ENCODE measurements at places on chromosomes 2 and 18.

DNA sequence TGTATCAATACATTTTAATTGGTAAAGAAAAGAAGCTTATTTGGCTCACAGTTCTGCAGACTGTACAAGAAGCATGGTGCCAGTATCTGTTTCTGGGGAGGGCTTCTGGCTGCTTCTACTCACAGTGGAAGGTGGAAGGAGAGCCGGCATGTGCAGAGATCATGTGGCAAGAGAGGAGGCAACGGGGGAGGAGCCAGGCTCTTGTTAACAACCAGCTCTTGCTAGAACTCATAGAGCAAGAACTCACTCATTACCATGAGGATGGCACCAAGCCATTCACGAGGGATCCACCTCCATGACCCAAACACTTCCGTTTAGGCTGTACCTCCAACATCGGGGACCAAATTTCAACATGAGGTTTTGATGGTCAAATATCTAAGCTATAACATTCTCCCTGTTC lies 7.5 kb downstream of the PARD6G start:
- no peak for DNase-seq

DNA sequence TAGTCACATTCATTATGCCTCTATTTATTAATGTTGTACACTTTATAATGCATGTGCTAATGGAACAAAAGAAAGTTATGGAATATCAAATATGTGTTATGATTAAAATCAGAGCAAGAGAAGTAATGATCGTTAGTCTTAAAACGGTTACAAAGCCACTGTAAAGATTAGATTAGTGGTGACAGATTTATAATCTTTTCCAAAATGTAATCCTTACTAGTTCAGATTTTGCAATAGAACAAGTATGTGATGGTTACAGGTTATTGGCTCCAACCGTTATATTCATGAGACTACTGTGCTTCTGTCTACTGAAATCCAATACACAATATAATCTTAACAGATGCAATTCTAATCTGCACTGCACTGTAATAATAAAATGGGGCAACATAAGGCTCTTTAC lies 180.6 kb downstream of the ZNF521 start:
- no peak for DNase-seq

DNA sequence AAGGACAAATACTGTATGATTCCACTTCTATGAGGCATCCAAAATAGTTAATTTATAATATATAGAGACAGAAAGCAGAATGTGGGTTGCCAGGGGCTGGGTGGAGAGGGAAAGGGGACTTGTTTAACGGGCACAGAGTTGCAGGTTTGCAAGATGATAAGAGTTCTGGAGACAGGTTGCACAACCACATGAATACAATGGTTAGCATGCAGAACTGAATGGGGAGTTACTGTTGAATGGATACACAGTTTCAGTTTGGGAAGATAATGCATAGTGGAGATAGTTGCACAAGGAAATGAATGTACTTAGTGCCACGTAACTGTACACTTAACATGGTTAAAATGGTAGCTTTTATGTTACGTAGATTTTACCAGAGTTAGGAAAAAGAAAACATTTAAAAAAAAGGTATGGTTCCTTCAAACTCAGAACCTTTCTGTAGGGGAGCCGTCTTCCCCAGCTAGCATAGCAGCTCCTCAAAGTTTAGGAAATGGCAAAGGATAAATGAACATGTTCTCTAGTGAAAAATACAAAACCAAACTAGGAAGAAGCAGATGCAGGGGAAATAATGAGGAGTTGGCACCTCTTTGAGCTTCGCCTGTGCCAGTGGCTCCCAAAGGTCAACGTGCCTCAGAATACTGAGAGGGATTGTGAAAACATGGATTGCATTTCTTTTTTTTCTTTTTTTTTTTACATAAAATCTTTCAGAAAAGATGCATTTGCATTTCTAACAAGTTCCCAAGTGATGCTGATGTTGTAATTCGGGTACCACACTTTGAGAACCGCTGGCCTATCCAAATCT lies 95.2 kb downstream of the ZCCHC2 start:
- DNase-seq, result no peak

- no peak for DNase-seq
Observed at GRCh38 chr2:25369876-25370275, 28.2 kb upstream of the DNMT3A start.

GRCh38 chr18:5772306-5773105 lies 122.8 kb downstream of the TMEM200C start:
- no peak for DNase-seq

GRCh38 chr2:45205985-45206384 lies 196.7 kb upstream of the SIX2 start:
- DNase-seq, result no peak

- DNase-seq, result peak; percentile 4
Observed at GRCh38 chr2:63888490-63889402, 47.0 kb downstream of the UGP2 start.

GRCh38 chr2:43478412-43479086 lies 117.3 kb downstream of the THADA start:
- DNase-seq, result peak; percentile 84

- no peak for DNase-seq
Observed at GRCh38 chr2:105950521-105951383, 206.0 kb downstream of the NCK2 start.

DNA sequence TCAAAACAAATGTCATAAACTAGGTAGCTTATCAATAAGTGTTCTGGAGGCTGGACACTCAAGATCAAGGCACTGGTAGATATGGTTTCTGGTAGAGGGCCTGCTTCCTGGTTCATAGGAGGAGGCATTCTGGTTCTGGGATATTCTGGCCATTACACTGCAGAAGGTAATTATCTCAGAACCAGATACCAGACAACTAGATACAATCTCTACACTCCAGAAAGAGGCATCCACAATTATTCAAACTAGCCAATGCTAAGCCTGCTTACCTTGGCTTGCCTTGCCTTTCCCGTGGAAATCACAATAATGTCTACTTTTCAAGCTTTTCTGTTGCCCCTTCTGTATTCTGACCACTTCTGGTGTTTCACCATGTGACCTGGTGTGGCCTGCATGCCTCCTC lies 785.2 kb upstream of the GYPC start:
- no peak for DNase-seq

GRCh38 chr2:10518470-10519393 lies 70.6 kb upstream of the ODC1 start:
- DNase-seq, result no peak

DNA sequence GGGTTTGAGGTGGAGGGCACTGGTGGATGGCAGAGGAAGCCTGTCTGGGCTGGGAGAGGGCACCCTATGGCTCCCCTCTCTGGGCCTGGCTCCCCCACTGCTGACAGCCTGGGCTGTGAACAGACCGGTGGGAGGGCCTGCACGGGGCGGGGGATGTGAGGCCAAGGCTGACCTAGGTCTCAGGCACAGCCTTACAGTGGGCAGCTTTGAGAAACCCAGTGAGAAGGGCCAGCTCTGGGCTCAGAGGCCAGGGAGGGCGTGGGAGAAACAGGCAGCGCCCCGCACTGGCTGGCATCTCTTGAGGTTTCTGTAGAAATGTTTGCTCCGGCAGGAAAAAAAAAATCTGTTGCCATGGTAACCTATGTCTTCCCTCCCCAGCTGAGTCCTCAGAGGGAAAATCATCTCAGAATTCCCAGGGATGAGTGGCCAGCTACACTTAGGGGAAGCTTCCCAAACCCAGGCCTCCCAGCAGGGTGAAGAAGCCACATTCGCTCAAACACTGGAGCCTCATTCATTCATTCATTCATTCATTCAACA lies 71.7 kb upstream of the TAF1B start:
- DNase-seq, result no peak

DNA sequence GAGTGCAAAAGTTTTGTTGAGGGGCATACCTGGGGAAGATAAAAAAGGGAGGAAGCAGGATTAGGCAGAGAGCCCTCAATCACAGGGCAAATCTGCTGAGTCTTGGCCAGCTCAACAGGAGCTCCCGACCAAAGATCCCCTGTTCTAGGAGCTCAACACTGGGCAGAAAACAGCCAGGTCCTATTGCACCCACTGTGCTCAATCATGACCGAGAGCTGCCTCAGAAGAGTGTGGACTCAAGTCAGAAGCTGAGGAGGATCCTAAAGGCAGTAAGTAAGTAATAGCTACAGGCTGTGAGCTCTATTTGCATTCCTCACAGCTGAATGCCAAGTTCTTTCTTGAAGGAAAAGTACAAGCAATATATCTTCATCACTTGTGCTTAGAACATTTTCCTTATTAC lies 334.4 kb upstream of the NRP2 start:
- DNase-seq, result peak; percentile 26

DNA sequence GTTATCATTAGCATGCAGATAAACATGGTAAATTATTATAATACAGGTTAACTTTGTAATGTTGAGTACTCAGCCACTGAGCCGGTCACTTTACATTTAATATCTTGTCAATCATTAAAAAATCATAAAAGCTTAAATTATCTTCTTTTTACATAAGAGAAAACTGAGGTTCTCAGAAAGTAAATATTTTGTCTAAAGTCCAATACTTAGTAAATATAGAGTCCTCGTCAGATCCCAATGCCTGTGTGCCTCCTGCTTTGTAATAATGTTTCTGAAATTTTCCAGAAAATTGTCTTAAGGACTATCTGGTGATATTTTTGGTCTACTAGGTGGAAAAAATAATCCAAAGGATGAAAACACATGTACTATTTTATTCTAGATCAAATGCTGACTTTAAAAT lies 116.3 kb upstream of the WDSUB1 start:
- no peak for DNase-seq

- no peak for DNase-seq
Observed at GRCh38 chr2:71154798-71155197, 24.4 kb downstream of the MPHOSPH10 start.

DNA sequence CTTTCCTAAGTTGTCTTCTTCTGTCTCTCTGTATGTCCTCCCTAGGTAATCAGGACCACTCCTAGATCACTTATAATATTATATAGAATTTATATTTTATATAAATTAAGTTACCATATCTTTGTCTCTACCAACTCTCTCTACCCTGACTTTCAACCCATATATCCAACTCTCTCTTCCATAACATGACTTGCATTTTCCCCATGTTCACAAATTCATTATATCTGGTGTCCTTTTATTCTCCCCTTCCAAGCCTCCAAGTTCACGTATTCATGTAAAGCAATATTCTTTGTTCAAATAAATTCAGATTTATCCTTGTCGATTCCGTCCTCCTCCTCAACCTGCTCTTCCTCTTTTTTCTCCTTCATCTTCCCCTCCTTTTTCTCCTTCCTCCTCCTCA lies 127.5 kb downstream of the XIRP2 start:
- no peak for DNase-seq

DNA sequence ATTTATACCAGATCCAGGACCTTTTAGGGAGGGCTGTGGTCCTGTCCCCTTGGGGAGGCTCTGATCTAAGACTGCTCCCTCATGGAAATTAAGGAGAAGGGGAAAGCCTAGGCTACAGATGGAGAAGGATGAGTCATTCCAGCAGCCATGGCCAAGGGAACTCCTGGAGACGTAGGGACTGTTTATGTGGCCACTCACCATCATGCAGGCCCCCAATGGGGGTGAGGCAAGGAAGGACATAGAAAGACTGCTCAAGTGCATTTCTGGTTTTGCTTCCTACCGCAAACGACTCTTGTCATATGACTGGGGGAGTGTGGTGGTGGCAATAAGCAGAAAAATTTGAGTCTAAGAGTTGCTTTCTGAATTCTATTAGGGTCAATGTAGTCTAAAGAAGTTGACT lies 54.0 kb upstream of the CYP1B1 start:
- no peak for DNase-seq

GRCh38 chr18:22486667-22487066 lies 69.0 kb upstream of the CTAGE1 start:
- no peak for DNase-seq

DNA sequence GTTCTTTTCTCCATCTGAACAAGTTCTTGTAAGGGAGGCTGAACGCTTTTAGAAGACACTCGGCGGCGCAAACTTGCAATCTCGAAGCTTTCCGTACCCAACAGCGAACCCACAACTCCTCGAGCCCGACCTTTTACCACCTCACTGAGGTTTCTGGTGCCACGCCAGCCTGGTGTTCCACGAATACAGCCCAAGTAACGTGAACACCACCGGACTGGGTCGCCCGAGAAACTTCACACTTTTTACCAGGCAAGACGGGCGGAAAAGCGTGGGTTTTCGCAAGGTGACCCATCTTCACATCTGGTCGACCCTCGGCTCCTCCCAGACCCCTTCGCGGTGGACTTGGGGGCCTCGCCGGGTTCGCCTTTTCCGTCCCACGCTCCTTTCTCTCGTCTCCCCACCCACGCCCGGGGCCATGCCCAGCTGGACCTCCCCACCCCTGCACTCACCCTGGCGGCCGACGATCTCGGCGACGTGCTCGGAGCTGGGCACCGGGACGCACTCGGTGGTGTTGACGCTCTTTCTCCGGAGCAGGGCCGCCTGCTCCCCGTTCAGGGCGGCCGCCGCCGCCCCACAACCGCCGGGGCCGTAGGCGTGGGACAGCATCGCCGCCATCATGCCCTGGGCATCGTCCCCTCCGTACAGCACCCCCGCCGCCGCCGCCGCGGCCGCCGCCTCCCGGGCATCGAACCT lies 1.2 kb downstream of the MEX3C start:
- peak; percentile 12 for DNase-seq

GRCh38 chr2:19099181-19099580 lies 259.2 kb downstream of the OSR1 start:
- DNase-seq, result no peak

- DNase-seq, result no peak
Observed at GRCh38 chr2:146108993-146109392, 1589.1 kb upstream of the ZEB2 start.

DNA sequence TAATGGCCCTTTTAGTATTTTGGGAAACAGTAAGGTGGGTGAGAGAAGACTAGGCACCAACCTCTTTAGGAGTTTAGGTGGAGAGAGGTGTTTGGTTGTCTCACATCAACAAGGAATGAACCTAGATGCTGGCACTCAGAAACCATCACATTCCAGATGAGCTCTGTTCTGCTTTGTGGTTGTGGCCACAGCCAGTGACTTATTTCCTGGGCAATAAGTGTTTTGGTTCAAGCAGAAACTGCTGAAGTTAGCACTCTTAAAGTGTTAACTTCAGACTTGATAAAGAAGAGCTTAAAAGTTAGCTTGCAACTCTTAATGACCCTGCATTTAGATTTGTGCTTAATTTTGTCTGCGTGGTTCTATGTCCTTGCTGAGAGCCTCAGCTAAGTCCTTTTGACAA lies 929.2 kb downstream of the SLC4A3 start:
- no peak for DNase-seq

GRCh38 chr2:80288576-80288975 lies 16.0 kb downstream of the LRRTM1 start:
- DNase-seq, result no peak

DNA sequence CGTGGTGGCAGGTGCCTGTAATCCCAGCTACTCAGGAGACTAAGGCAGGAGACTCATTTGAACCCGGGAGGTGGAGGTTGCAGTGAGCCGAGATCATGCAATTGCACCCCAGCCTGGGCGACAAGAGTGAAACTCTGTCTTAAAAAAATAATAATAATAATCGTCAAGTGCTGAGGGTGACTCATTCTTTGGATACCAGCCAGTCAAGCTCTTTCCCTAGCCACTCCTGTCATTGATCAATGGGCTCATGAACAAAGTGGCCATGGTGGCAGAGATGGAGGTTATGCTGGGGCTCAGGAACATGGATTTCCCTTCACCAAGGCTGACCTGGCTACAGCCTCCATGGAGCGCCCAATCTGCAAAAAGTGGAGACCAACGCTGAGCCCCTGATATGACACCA lies 94.5 kb upstream of the HAAO start:
- no peak for DNase-seq
